CD8-positive, alpha-beta memory T cell (primary cell): ENCODE measurements at places on chromosomes 2 and 18. TPM values are rescaled to one million over a fixed set of nuclear protein-coding genes. Genes with fewer than 3 reads are reported as not detected.

DNA sequence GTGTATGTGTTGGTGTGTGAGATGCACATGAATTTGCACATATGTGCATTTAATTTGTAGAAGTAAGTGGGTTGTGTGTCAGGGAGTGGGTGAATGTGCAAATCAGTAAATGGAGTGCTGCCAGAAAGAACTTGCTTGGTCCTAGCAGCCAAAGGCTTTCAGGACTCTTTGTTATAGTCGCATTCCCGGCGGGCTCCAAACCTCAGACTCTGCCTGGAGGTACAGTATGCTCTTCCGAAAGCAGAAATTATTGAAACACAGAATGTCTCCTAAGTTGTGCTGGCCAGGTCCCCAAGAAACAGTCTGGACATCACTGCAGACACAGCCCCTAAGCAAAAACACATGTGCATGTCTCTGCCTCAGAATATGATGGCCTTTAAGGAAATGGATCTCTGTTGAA is 232.4 kb downstream of the INSIG2 start:
- no peaks in the 10 kb centered on the region for H3K4me1 ChIP-seq
- H3K27me3 ChIP-seq: no peaks in the 10 kb centered on the region
- no peaks in the 10 kb centered on the region for H3K36me3 ChIP-seq
- DNase-seq: no peak
- H3K4me3 ChIP-seq: no peak overlapping the region

The GALNT1 gene
- total RNA-seq: 46.1 TPM

The XIRP2 gene
- not detected for total RNA-seq

DNA sequence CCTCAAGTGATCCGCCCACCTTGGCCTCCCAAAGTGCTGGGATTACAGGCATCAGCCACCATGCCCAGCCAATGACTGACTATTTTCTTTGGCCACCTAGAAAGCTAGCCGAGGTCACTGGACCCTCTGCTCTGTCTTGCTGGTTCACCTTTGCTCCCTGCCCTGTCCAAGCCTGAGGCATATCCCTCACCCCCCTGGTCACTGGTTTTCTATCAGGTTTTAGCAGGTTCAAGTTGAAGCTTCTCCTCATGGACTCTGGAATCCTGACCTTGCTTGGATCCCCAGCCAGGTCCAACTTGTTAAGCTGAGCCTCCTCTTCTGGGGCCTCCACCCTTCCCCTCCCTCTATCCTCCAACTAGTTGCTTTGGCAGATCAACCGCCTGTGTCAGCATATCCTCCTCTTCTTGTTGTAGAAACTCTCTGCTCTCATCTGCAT is 33.4 kb downstream of the PAX8 start:
- H3K4me3 ChIP-seq: no peak overlapping the region
- no peak for DNase-seq
- H3K36me3 ChIP-seq: no peaks in the 10 kb centered on the region
- peaks cover 12% of the 10 kb centered on the region for H3K4me1 ChIP-seq
- no peak overlapping the region for H3K27ac ChIP-seq

DNA sequence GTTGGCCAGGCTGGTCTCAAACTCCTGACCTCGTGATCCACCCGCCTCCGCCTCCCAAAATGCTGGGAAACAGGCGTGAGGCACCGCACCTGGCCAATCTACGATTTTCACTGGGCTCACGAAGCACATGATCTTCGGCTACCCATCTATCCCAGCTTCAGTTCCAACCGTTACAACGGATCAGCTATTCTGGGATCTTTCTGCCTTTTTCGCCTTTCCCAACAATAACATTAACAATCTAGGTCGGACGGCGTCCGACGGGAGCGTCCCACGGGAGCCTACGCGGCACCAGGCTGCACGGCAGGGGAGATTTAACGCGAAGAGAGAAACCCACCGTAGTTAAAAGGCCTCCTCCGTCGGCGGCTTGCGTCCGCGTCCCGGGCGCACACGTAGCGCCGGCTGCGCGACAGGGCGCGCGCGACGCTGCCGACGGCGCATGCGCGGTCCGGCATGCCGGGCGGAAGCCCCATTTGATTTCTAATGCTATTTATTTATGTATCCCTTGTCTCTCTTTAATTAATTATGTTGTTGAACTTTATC is at the start of gene MSL3B:
Gene MSL3B (minus strand): TSS at position 394 of the 540 bp plus-strand sequence.
- no peaks in the 10 kb centered on the region for H3K36me3 ChIP-seq
- H3K27ac ChIP-seq: peak within 1 kb of the TSS; percentile 51
- peak within 1 kb of the TSS; percentile 72 for H3K4me3 ChIP-seq
- peak; percentile 49 for DNase-seq

GRCh38 chr18:35142275-35142615 is 98.6 kb upstream of the ZNF397 start:
- H3K4me1 ChIP-seq: no peaks in the 10 kb centered on the region
- no peak for DNase-seq

DNA sequence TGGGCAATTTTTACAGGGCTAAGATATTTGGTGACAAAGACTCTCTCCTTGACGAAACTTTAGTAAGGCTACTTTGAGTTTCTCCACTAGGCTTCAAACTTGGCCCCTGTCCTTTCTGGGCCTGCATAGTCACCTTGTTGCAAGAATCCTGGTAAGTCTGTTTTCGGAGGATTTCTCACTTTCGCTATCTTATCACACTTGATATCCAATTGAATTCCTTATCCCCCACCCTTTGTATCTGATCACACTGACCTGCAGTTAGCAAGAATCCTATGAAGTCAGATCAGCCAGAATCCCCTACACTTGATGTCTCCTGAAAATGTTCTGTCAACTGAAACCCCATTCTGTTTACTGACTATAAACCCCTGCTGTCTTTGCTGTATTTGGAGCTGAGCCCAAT is 499.8 kb upstream of the GCFC2 start:
- no peak for DNase-seq
- H3K27ac ChIP-seq: no peak overlapping the region
- no peaks in the 10 kb centered on the region for H3K27me3 ChIP-seq
- no peaks in the 10 kb centered on the region for H3K4me1 ChIP-seq
- no peak overlapping the region for H3K4me3 ChIP-seq
